ENCODE measurements at places on chromosomes 3 and 15.

- no peak for DNase-seq
Observed at GRCh38 chr3:50564321-50564720, 3.2 kb downstream of the C3orf18 start.

DNA sequence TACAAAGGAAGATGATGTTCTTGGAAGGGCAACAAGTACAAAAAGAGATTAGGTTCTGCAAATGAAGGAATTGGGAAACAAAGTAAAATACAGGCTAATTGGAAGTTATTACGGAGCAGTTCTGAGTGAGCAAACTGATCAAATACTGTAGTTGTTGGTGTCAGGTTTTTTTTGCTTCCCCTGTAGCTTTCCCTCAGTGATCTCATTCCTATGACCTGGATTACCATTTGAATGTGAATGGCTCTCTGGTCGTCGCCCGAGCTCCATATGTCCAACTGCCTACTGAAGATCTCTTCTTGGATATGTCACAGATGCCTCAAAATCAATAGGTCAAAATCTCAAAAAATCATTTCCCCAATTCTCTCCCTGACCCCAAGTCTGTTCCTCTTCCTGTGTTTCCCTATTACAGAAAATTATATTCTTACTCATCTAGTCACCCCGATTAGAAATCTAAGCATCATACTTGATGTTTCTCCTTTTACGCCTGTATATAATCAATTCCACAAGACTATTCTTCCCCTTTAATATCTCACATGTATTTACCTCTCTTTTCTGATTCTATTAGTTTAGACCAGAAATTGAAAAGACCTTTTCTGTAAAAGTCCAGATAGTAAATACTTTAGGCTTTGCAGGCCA is 29.0 kb downstream of the GOLM2 start:
- DNase-seq: no peak

DNA sequence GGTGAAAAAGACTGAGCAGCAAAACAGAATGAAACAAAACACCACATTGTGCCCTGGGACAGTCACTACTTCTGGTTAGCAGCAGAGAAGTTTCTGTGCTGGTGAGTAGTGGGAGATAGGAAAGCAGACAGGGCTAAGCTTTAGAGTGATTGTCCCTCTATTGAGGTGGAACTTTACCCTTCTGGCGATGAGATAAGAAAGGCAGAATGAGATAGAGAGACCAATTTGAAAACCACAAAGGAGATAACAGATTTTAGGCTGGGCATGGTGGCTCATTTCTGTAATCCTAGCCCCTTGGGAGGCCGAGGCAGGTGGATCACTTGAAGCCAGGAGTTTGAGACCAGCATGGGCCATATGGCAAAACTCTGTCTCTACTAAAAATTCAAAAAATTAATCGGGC is 208.5 kb downstream of the TBL1XR1 start:
- DNase-seq: no peak

GRCh38 chr15:22228101-22228762 is 147.9 kb downstream of the OR4M2 start:
- no peak for DNase-seq

GRCh38 chr3:162441716-162442115 is 945.1 kb downstream of the OTOL1 start:
- DNase-seq: no peak

GRCh38 chr15:85564686-85565085 is 184.3 kb downstream of the AKAP13 start:
- DNase-seq: no peak

DNA sequence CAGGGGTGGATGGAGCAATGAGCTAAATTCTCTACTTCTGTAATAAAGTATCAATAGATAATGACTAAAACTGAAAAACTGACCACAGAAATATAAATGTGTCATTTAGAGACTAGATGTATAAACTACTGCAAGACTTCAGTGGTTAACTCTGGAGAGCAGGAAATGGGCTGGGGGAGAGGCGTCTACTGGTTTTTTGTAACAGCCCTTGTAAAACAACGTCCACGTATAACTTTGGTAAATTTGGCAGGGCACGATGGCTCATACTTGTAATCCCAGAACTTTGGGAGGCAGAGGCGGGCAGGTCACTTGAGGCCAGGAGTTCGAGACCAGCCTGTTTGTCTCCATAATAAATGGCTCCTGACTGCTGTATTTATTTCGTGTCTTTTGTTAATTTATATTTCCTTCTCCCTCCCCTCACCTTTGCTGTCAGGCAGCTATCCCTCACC is 12.5 kb downstream of the RAB27A start:
- peak; percentile 57 for DNase-seq

- no peak for DNase-seq
Observed at GRCh38 chr3:150469031-150469930, 61.2 kb downstream of the TSC22D2 start.

GRCh38 chr15:89829161-89829560 is 14.5 kb upstream of the ANPEP start:
- no peak for DNase-seq

DNA sequence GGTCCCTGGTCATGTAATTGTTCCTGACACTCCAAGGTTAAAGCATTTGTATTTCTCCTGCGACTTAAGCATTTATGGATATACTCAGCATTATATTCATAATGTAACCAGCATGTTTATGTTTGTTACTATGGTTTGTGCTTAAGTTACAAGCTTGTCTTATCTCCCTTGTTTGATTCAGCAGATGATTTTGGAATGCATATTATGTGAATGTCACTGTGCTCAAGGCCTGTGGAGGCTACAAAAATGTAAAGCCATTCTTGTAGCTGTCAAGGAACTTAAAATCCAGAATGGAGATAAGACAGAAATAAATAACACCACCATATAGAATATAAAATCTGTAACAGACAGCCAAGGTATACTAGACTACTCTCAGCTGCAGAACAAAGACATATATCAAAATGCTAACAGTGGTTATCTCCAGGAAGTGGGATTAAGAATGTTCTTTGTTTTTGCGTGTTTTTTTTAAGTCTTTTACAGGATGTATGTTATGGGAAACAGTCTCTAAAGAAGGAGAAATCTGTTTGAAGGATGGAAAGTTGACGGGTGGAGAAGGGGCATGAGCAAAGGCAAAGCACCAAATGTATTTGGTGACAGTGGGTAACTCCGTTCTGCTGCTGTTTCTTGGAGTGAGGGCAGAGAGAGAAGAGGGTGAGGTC is 61.4 kb downstream of the IGF2BP2 start:
- DNase-seq: no peak

DNA sequence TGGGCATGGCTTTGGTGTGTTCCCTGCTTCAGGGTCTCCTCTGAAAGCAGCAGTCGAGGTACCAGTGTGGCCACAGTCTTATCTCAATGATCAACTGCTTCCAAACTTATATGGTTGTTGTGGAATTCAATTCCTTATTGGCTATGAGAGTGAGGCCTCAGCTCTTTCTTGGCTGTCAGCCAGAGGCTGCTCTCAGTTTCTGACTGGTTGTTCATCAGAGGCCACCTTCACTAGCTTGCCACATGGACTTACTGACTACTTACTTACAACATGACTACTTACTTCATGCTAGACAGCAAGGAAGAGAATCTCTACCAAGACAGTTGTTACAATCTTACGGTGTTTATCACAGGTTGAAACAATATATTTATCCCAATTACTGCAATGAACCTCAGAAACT is 789.2 kb downstream of the DIPK2A start:
- no peak for DNase-seq

- no peak for DNase-seq
Observed at GRCh38 chr3:142960322-142960850, 3.1 kb downstream of the PAQR9 start.

GRCh38 chr15:36925653-36926426 is 174.5 kb downstream of the MEIS2 start:
- DNase-seq: no peak

GRCh38 chr3:184778426-184779332 is 33.3 kb upstream of the VPS8 start:
- no peak for DNase-seq

- DNase-seq: no peak
Observed at GRCh38 chr15:80233581-80233980, 18.4 kb downstream of the CTXND1 start.

DNA sequence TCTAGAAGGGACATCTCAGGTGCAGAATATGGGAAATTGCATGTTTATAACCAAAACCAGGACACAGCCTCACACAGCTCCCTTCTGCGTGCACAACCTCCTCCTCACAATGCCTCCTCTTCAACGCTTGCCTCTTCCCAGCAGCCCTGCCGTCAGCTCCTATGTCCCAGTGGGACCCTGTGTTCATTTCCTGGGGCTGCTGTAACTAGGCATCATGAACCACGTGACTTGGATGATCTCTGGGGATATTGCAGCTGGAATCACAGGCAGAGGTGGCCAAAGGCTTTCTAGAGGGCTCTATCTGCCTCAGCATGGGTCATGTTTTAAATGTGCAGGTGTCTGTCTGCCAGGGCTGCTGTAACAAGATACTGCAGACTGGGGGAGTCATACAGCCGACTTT is 375.3 kb downstream of the OCA2 start:
- DNase-seq: no peak

All from GM18507 (cell line).